ENCODE measurements at places on chromosomes 3 and 15.

DNA sequence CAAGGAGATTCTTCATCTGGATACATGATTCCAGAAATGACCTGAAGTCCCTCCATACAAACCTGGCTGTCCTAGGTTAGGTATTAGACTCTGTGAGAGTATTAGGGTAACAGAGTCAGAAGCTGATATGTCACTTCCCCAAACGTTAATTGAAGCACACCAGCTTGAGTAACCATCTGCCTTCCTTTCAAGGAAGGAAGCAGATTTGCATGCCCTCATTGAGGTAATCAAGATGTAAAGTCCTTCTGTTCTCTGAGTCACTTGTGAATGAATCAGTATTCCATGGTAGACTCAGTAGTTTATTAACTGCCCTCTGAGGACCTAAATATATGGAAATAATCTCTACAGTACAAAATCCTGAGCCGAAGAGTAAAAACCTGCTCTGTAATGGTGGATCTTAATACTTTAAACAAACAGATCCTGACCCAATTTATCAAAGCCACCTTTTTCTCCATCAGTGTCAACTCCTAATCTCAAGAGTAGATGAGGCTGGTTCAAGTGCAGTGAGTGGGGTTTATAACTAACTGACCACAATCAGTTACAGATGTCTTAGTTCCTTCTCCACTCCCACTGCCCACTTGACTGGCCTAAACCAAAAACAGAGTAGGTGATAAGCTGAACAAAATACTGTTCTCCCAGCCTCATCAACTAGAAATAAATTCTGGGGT lies 246.2 kb upstream of the CHRM5 start:
- DNase-seq = no peak

DNA sequence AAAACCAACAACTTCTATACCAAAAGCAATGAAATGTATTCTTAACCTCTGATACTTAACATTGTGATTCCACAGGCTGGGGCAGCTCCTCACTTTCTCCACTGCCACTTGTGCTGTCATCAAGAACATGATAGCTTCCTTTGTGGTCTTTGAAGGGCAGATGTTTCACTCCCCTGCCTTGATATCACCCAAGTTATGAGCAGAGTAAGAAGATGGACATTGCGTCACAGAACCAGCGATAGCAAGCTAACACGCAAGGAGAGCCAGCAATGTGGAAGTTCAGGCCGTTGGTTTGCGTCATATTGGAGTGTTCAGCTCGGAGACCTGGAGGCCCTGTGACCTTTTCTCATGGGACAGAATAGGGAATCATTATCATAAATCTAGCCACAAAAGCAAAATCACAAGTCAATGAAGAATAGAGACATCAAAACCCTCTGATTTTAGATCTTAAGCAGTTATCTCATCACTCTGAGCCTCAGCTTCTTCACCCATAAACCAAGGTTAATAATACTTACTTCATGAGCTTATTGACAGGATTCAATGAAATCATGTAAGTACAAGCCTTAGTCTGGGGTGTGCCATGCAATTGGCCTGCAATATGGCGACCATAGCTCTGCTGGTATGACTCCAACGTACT lies 183.8 kb upstream of the THBS1 start:
- DNase-seq = no peak

GRCh38 chr15:47987908-47988532 lies 132.8 kb upstream of the SLC24A5 start:
- no peak for DNase-seq

DNA sequence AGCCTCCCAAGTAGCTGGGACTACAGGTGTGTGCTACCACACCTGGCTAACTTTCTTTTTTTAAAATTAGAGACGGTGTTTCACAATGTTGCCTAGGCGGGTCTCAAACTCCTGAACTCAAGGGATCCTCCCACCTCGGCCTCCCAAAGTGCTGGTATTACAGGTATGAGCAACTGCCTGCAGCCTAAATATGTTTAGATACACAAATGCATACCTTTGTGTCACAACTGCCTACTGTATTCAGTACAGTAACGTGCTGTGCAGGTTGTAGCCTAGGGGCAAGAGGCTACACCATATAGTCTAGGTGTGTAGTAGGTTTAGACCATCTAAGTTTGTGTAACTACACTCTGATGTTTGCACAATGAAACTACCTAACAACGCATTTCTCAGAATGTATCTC lies 9.5 kb upstream of the PAK6 start:
- no peak for DNase-seq

DNA sequence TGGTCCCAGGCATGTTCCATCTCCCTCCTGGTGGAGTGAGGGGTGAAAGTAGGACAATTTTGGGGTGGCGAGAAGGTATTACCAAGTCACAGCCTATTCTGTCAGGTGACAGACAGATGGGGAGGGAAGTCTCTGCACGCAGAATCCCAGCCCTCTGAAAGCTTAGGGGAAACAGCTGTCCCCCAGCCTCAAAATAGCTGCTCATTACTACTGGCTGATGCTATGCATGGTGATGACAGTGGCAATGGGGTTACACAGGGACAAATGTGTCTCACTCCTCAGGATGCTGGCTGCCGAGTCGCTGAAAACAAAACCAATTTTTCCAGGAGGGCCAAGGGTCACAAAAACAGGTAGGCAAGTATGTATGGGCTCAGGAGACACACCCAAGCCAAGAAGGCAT lies 68.8 kb upstream of the OXTR start:
- no peak for DNase-seq

DNA sequence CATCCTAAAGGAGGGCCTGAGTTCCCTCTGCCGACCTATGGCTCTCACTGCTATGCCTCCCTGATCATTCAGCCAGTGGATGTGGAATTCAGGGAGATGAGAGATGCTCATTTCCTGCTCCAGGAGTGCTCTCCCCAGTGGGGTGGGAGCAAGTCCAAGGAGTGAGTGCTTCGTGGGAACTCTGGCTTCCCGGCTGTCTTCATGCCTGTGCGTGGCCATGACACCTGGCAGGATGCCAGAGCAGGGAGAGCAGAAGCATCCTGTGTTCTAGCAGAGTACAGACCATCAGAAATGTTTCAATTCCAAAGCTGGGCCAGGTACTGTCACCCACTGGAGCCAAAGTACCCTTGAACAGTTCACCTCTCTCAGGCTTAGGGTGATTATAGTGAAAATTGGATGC lies 45.1 kb downstream of the APH1B start:
- DNase-seq = no peak

- DNase-seq = no peak
Measured at GRCh38 chr15:99168601-99169580, 64.0 kb downstream of the SYNM start.
